ENCODE measurements at places on chromosomes 6 and 20. TPM values are rescaled to one million over a fixed set of nuclear protein-coding genes. Genes with fewer than 3 reads are reported as not detected.

GRCh38 chr6:69122407-69122773 is 487.3 kb downstream of the ADGRB3 start:
- no peaks in the 10 kb centered on the region for H3K4me1 ChIP-seq
- H3K36me3 ChIP-seq: no peaks in the 10 kb centered on the region
- H3K4me3 ChIP-seq: no peak overlapping the region
- no peak overlapping the region for H3K27ac ChIP-seq
- H3K27me3 ChIP-seq: no peaks in the 10 kb centered on the region

- no peaks in the 10 kb centered on the region for H3K27me3 ChIP-seq
- DNase-seq: no peak
- H3K36me3 ChIP-seq: no peaks in the 10 kb centered on the region
- H3K27ac ChIP-seq: no peak overlapping the region
- H3K4me1 ChIP-seq: peaks cover 16% of the 10 kb centered on the region
These were observed 92.6 kb upstream of the SOX4 start for GRCh38 chr6:21501021-21501354.

DNA sequence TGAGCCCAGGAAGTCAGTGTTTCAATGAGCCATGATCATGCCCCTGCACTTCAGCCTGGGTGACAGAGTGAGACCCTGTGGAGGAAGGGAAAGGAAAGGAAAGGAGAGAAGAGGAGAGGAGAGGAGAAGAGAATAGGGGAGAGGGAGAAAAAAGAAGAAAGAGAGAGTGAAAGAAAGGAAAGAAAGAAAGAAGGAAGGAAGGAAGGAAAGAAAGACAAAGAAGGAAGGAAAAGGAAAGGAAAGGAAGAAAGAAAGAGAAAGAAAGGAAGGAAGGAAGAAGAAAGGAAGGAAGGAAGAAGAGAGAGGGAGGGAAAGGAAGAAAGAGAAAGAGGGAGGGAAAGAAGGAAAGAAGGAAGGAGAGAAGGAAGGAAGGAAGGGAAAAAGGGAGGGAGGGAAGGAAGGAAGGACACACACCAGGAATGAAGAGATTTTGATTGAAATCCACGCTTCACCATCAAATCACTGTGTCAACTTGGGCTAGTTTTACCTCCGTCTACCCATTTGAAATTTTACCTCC is 14.3 kb downstream of the WFDC8 start:
- DNase-seq: no peak
- no peaks in the 10 kb centered on the region for H3K36me3 ChIP-seq
- no peaks in the 10 kb centered on the region for H3K4me1 ChIP-seq
- H3K27ac ChIP-seq: no peak overlapping the region
- no peak overlapping the region for H3K4me3 ChIP-seq

GRCh38 chr20:43900496-43900895 is 14.2 kb upstream of the TOX2 start:
- peaks cover 5% of the 10 kb centered on the region for H3K4me1 ChIP-seq
- no peaks in the 10 kb centered on the region for H3K36me3 ChIP-seq
- no peaks in the 10 kb centered on the region for H3K27me3 ChIP-seq
- no peak overlapping the region for H3K4me3 ChIP-seq
- no peak for DNase-seq
- H3K27ac ChIP-seq: no peak overlapping the region

- H3K36me3 ChIP-seq: no peaks in the 10 kb centered on the region
- peaks cover 15% of the 10 kb centered on the region for H3K4me1 ChIP-seq
- H3K4me3 ChIP-seq: no peak overlapping the region
- no peaks in the 10 kb centered on the region for H3K27me3 ChIP-seq
- H3K27ac ChIP-seq: peak overlapping the region; percentile 70
- no peak for DNase-seq
These were observed 106.7 kb downstream of the MAP3K5 start for GRCh38 chr6:136685540-136686108.

DNA sequence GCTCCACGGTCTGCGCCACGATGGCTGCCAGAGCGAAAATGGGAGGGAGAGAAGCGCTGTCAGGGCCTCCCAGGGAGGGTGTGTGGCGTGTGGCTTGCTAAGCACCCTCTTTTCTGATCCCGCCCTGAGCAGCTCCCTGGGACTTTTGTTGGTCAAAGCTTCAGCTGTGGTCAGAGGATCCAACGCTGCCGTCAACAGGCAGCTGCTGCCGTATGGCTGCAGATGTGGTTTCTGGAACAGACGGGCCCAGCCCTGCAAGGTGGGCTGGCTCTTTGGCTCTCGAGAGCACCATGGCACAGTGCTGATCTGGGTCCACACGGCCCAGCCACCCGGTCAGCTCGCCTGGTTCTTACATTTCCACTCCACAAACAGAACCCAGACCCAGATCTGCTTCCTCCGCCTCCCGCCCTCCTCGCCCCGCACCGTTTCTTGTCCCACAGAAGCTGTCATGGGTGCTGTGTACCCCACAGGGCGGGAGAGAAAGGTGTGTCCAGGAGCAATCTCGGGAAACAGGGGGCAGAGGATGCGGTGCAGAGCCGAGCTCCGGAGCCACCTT is 86.0 kb upstream of the BHLHE23 start:
- H3K4me1 ChIP-seq: no peaks in the 10 kb centered on the region
- no peak overlapping the region for H3K27ac ChIP-seq
- no peaks in the 10 kb centered on the region for H3K36me3 ChIP-seq
- no peaks in the 10 kb centered on the region for H3K27me3 ChIP-seq
- no peak for DNase-seq
- H3K4me3 ChIP-seq: no peak overlapping the region

DNA sequence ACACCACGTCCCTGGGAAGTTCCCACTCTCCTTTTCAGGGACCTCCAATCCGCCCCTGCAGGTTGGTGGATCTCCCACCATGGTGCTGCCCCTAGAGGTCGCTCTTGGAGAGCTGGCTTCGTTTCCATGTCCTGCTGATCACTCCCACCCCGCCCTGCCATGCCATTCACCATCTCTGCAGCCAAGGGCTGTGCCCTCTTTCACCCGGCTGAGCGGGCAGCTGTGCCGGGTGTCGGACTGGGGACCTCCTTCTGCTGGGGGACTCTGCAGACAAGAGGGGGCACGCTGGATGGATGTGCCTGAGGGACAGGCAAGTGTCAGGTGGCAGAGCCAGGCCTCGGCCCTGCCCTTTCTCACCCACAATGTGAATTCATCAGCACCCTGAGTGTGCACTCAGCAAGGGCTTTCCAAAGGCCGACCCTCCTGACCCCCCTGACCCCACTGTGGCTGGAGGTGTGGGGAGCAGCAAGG is 347.0 kb downstream of the CDH4 start:
- no peaks in the 10 kb centered on the region for H3K4me1 ChIP-seq
- H3K4me3 ChIP-seq: no peak overlapping the region
- H3K27ac ChIP-seq: no peak overlapping the region
- H3K36me3 ChIP-seq: no peaks in the 10 kb centered on the region
- DNase-seq: no peak

DNA sequence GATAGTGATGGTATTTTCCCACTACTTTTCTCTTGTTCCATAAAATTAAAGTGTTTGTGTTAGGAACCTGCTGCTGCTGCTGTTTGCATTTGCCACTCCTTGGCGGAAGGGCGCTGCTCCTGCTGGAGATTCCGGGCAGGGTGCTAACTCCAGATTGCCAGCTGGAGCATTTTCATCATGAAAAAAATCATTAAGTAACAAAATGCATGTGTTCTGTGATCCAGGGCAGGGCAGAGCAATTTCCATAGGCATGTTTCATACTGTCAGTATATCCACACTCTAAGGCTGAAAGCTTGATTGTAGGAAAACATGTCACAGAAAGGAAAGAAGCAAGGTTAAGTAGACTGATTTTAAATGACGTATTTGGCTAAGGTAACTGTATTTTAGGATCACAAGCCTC is 24.0 kb downstream of the PBOV1 start:
- H3K4me1 ChIP-seq: no peaks in the 10 kb centered on the region
- no peaks in the 10 kb centered on the region for H3K36me3 ChIP-seq
- no peaks in the 10 kb centered on the region for H3K27me3 ChIP-seq
- H3K4me3 ChIP-seq: no peak overlapping the region

DNA sequence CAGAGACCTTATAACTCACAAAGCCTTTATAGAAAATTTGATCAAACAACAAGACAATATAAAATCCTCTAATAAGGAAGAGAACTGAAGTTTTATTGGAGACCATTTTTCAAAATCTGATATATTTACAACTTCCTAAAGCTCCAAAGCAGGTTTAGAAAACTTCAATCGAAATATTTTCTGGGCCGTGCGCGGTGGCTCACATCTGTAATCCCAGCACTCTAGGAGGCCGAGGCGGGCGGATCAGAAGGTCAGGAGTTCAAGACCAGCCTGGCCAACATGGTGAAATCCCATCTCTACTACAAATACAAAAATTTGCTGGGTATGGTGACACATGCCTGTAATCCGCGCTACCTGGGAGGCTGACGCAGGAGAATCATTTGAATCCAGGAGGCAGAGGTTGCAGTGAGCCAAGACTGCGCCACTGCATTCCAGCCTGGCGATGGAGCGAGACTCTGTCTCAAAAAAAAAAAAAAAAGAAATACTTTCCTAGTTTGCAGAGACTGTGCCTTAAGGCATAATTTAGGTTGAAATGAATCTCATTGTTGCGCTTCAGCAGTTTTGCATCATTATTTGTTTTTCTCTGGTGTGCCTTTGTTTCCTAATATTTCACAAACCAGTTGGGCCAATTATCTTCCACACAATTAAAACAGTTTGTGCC is 60.6 kb upstream of the ASIP start:
- no peak for DNase-seq
- H3K4me1 ChIP-seq: no peaks in the 10 kb centered on the region
- no peaks in the 10 kb centered on the region for H3K27me3 ChIP-seq
- no peaks in the 10 kb centered on the region for H3K36me3 ChIP-seq
- no peak overlapping the region for H3K27ac ChIP-seq
- H3K4me3 ChIP-seq: no peak overlapping the region

- no peak for DNase-seq
- no peak overlapping the region for H3K27ac ChIP-seq
- H3K27me3 ChIP-seq: no peaks in the 10 kb centered on the region
- H3K4me1 ChIP-seq: no peaks in the 10 kb centered on the region
- H3K4me3 ChIP-seq: no peak overlapping the region
- no peaks in the 10 kb centered on the region for H3K36me3 ChIP-seq
These were observed 530.3 kb downstream of the KHDRBS2 start for GRCh38 chr6:61755739-61756138.

DNA sequence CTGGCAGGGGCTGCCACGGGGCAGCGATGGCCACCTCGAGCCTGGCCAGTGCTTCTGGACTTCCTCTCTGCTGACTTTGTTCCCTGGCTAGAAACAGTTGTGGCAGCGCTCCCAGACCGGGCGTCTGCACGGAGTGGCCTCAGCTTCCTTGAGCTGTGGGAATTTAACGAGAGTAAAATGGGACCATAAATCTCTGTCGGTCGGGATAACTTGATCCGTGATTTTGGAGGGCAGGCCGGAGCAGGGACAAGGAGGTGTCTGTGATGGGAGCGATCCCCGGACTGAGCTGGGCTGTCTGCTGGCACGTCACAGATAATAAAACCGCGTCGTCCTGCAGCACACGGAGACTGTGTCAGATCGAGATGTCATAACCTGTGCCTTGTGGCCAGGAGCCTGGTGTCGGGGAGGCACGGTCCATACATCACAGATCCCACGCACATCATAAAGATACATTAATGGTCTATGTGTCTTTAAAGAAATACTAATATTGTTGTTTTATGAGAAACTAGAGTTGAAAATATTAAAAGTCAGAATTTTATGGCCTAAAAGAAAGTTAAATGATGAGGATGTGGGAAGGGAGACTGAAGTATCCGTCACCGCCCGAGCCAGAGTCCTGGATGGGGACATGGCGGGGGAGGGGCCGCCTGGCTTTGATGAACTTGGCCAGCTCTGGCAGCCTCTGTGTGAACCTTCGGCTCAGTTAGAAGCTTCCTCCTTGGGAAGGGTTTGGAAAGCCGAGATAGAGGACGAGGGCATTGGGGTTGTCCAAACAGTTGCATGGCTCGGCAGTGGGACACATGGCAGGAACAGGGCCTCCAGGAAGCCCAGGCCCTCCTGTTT is 6.5 kb upstream of the RBBP8NL start:
- H3K27ac ChIP-seq: no peak overlapping the region
- H3K27me3 ChIP-seq: no peaks in the 10 kb centered on the region
- H3K36me3 ChIP-seq: no peaks in the 10 kb centered on the region
- no peaks in the 10 kb centered on the region for H3K4me1 ChIP-seq
- DNase-seq: no peak
- H3K4me3 ChIP-seq: no peak overlapping the region

- H3K27ac ChIP-seq: no peak overlapping the region
- no peaks in the 10 kb centered on the region for H3K27me3 ChIP-seq
- no peak for DNase-seq
- no peaks in the 10 kb centered on the region for H3K4me1 ChIP-seq
These were observed 136.4 kb upstream of the PTPN1 start for GRCh38 chr20:50373674-50374286.

DNA sequence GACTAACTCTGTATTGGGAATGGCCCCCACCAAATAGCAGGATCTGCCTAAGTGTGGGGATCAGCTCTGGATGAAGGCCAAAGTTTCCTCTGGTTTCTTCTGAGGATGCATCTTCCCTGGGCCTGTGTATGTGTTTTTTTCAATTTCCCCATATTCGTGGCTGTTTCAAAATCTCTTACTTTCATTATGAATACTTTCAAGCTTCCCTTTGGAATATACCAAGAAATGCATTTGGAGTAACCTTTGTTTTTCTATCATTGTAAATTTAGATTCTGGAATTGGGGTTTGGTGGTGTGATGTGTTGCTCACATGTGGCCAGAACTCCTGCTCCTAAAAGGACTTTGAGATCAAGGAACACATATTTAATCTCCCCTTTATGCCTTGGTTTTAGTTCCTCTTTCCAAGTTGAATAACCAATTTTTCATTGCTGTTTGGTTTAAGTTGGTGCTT is 8.4 kb downstream of the ENTPD6 start:
- H3K27ac ChIP-seq: no peak overlapping the region
- H3K36me3 ChIP-seq: no peaks in the 10 kb centered on the region
- no peak overlapping the region for H3K4me3 ChIP-seq
- no peaks in the 10 kb centered on the region for H3K4me1 ChIP-seq
- H3K27me3 ChIP-seq: no peaks in the 10 kb centered on the region

- H3K27ac ChIP-seq: peak overlapping the region; percentile 96
- H3K4me3 ChIP-seq: peak overlapping the region; percentile 73
- DNase-seq: no peak
- peaks cover 3% of the 10 kb centered on the region for H3K4me1 ChIP-seq
- H3K36me3 ChIP-seq: no peaks in the 10 kb centered on the region
These were observed 705 bp upstream of the UTRN start for GRCh38 chr6:144284478-144284782.

GRCh38 chr6:33927616-33928015 is 123.8 kb upstream of the MLN start:
- no peaks in the 10 kb centered on the region for H3K36me3 ChIP-seq
- DNase-seq: peak; percentile 27
- peaks cover 16% of the 10 kb centered on the region for H3K4me1 ChIP-seq
- H3K4me3 ChIP-seq: no peak overlapping the region
- H3K27me3 ChIP-seq: no peaks in the 10 kb centered on the region

GRCh38 chr20:10330071-10330470 is 104.0 kb downstream of the MKKS start:
- no peak overlapping the region for H3K27ac ChIP-seq
- peaks cover 3% of the 10 kb centered on the region for H3K4me1 ChIP-seq

RHAG gene
- total RNA-seq: not detected

GRM1 gene
- total RNA-seq: 0.08 TPM

IMPG1 gene
- not detected for total RNA-seq

KCNG1 gene
- total RNA-seq: 3.3 TPM

SMLR1 gene
- total RNA-seq: not detected

ADGRB3 gene
- total RNA-seq: 1.4 TPM

C6orf163 gene
- total RNA-seq: 4.1 TPM

FAM209B gene
- not detected for total RNA-seq

ATP9A gene
- total RNA-seq: 26.9 TPM

SPEF1 gene
- total RNA-seq: not detected

PTPRT gene
- total RNA-seq: not detected
